ENCODE measurements at places on chromosomes 6 and 20.

DNA sequence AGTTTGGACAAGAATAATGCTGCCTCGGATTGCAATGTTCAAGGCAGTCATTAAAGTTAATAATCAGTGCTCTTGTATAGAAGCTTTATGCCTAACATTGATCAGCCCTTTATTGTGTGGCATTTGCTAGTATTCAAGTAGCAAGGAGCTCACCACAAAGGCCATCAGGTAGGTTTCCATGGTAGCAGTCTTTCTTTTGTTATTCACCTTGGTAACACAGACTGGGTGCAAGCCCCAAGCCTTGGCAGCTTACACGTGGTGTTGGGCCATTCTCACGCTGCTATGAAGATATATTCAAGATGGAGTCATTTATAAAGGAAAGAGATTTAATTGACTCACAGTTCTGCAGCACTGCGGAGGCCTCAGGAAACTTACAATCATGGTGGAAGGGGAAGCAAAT, 149.3 kb downstream of the ADAT2 start:
- no peak for DNase-seq

DNA sequence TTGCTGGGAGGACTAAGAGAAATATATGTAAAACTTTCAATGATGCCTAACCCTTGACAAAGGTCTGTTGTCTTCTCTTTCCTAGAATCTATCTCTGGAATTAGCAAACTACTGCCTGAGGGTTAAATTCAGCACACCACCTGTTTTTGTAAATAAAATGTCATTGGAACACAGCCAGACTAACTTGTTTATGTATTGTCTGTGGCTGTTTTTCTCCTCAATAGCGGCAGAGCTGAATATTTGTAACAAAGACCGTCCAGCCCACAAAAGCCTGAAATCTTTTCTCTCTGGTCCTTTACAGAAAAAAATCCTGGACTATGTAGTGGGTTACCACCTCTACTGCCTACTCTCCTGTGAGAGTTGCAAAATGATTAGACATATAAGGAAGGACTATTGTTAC, 33.3 kb upstream of the SYNDIG1 start:
- DNase-seq, result no peak

- DNase-seq, result no peak
Observed at GRCh38 chr6:120303527-120303926, 954.0 kb upstream of the MAN1A1 start.

GRCh38 chr6:43970068-43970912, 157.0 kb downstream of the MRPL14 start:
- DNase-seq, result no peak

DNA sequence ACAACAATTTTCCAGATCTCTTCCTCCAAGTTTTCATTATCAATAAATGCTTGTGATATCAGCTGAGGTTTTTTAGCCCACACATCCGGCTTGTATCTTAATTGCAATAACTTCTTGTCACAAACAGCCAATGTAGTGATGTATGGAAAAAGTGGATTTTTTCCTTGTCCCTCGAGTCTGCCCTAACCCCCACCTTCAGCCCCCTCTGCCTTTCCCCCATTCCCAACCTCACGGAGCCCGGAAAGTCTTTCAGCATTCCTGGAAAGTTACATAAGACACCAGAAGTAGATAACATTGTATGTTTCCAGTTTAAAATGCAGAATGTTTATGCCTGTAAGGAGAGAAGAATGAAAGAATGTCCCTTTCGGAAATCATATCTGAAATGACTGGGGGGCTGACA, 179.2 kb upstream of the PHACTR1 start:
- DNase-seq, result no peak

- no peak for DNase-seq
Observed at GRCh38 chr6:136016228-136017225, 165.0 kb downstream of the PDE7B start.

- no peak for DNase-seq
Observed at GRCh38 chr20:53980031-53980465, 90.3 kb downstream of the BCAS1 start.

GRCh38 chr20:48523191-48523995, 304.4 kb downstream of the PREX1 start:
- no peak for DNase-seq

Data from SIG-M5 (cell line).